ENCODE measurements at places on chromosomes 6 and 20.

DNA sequence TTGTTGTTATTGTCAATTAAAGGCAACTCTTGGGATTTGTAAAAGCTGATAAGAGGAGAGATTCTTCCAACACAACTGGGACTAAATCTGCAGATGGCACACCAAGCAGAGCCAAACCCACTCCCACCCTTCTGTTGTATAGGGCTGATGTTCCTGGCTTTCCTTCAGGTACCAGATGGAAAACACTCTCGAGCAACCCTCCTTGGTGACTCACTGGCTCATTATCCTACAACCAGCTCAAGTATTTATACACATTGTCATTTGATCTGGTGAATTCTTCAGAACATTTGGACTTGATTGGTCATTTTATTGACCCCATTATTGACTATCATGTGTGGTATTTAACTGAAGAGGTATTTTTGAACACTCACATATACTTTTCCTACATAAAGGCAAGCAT, 190.3 kb upstream of the PCSK2 start:
- DNase-seq, result no peak

DNA sequence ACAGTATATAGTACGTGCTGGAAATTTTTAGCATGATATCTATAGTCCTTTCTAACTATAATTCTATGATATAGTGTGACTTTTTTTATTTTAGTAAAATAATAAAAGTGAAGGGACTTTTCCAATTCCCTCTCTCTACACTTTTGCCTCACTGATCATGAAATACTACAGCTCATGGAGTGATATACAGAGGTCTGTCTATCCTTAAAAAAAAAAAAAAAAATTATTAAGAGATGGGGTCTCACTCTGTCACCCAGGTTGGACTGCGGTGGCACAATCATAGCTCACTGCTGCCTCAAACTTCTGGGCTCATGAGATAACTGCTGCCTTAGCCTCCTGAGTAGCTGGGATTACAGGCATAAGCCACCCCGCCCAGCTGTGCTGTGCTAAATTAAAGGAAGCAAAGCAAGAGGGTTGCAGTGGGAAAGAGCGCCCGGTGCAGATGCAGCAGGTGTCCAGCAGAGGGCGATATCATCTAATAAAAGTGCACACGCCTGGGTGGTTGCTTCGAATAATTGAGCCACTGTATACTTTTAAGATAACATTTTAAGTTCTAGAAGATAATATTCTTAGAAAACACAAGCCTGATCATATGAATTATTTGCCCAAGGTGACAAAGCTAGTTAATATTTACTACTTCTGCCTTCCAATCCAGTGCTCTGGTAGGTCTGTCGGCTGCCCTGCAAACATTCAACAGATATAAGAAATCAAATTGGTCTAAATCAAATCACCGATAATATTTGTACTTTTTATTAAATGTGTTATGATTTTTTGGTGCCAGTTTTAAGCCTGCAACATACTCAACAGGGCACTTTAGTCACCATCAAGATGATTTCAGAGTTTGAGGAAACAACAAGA, 94.9 kb upstream of the NT5E start:
- peak; percentile 69 for DNase-seq

GRCh38 chr20:33679758-33680485, 5.7 kb upstream of the NECAB3 start:
- peak; percentile 78 for DNase-seq

GRCh38 chr6:63066055-63066704, 145.1 kb upstream of the FKBP1C start:
- peak; percentile 54 for DNase-seq

- no peak for DNase-seq
These were observed 37.9 kb downstream of the SLC17A1 start for GRCh38 chr6:25793970-25794369.

DNA sequence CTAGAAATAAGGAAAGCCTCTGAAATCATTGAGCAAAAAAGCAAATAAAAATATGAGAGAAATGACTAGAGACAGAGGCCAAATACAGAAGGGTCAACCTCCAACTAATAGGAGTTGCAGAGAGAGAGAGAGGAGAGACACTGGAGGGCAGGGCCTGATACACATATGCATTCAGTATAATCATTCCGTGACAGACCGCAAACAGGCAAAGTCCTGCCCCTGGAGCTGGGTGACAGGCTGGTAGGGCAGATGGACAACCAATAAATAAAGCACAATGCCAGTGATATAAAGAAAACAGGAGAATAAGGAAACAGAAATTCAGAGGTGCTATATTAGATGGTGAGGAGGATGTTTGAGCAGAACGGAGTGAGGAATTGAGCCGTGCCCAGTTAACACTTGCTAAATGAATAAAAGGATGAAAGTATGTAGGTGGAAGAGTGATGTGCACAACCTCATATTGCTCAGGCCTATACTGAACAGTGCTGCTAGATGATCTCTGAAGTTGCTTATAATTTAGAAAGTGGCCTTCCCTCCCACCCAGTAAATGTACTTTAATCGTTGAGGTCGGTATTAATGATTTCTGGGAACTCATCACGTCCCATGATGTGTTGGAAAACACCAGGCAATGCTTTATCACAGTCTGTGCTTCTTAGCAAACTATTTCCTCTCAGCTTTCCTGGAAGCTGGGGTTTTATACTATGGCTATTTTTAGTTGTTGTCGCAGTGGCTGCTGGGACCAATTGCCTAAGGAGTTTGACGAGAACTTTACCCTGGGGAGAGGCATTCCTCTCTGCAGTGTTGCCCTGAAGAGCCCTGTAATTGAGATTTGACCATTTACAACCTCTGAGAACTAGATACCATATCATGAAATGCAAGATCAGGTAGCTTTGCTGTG, 37.6 kb upstream of the CLIC5 start:
- DNase-seq, result no peak

All from GM12865 (cell line).